ENCODE measurements at places on chromosomes 13 and 19.

DNA sequence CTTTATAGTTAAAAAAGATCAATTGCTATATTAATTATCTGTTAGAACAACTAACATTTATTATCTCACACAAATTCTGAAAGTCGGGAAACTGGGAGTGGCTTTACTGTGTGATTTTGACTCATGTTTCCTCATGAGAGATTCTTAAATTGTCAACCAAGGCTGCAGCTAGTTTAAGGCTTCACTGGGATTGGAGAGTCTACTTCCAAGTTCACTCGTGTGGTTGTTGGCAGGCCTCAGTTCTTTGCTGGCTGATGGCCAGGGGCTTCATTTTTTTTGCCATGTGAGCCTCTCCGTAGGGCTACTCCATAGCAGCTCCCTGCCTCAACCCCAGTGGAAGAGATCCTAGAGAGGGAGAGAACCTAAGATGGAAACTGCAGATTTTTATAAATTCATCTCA lies 24.5 kb upstream of the LPAR6 start:
- no peak for DNase-seq

- DNase-seq, result no peak
Measured at GRCh38 chr19:38036707-38037611, 130.0 kb downstream of the SIPA1L3 start.

DNA sequence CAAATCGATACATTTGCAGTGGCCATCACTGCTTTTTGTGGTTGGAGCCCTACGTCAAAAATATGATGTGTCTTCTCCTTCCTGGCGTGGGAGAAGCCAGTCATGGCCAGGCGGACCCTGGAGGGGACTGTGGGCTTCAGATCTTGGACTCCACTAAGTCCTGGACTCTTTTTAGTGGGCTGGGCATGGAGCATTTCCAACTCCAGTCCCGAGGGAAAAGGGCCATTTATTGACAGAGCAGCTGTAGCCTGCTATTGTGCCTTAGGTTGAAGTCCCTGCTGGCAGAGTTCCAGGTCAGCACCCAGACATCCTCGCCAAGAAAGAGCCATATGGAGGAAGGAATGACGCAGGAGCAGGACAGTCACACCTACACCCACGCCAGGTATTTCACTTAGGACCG lies 179.2 kb upstream of the ZNF507 start:
- DNase-seq, result no peak

GRCh38 chr13:43057653-43058317 lies 34.4 kb downstream of the DNAJC15 start:
- no peak for DNase-seq

- no peak for DNase-seq
Measured at GRCh38 chr13:93878675-93879074, 600.8 kb downstream of the DCT start.

- DNase-seq, result no peak
Measured at GRCh38 chr19:11116507-11116906, 27.2 kb downstream of the LDLR start.

DNA sequence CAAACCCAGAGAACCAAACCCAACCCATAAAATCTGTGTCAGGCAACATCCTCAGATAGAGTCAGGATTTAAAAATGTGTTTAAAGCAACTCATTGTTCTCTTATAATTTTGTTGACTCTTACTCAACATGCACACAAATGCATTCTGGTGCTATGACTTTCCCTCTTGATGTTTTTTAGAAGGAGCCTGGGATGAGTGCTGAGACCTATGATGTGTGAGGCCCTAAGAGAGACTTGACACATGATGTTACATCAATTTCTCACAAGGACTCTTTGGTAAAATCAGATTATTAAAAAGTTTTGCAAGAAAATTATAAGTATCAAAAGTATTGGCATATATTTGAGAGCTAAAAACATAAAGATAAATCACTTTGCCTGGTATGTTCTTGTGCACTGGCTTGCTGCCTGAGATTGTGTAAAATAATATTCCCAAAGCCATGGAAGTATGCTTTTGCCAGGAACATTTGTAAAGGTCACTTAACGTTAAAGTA lies 173.9 kb downstream of the DCLK1 start:
- no peak for DNase-seq

DNA sequence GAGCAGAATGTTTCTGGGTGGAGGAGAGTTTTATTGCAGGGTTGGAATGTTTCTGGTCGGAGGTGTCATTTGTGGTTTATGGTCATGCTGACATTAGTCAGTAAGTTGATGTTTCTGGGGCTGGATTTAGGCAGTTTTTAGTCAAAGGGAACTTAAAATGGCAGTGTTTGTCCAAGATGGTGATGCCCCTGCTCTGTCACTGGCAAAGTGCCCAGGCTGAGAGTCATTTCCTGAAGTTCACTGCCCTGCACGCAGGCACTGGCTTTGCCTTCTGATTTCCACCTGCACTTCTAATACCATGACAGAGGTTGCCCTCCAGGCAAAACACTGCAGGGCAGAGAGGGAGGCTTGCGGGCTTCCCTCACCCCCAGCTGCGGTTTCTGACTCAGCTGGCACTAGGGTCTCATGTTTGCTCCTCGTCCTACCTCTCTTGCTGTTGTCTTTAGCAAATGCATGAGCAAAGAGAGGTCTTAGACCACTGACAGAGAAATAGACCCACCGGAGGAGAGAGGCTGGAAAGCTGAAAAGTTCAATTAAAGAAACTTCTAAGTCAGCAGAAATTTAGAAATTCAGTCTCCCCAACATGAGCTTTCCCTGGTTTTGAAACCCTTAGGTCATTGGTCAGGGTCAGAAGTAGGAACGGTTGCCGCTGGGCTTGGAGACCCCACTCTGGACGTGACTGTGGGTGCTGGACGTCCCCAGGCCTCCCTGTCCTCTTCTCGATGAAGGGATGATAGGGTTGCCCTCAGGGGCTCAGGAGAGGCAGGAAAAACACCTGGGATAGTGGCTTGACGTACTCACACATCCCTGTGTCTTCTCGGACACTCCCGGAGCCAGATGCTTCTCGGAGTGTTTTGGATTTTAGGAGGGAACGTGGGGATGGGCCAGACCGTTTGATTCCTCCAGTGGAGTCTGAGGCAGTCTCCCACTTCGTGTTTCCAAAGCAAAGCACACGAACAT lies 26.3 kb downstream of the TMEM255B start:
- peak; percentile 23 for DNase-seq

GRCh38 chr19:21751384-21751783 lies 16.0 kb downstream of the ZNF100 start:
- no peak for DNase-seq

GRCh38 chr13:113472355-113473025 lies 18.0 kb downstream of the DCUN1D2 start:
- no peak for DNase-seq

GRCh38 chr19:16436780-16437332 lies 34.9 kb downstream of the EPS15L1 start:
- no peak for DNase-seq

GRCh38 chr13:39336207-39336606 lies 266.8 kb downstream of the LHFPL6 start:
- no peak for DNase-seq

DNA sequence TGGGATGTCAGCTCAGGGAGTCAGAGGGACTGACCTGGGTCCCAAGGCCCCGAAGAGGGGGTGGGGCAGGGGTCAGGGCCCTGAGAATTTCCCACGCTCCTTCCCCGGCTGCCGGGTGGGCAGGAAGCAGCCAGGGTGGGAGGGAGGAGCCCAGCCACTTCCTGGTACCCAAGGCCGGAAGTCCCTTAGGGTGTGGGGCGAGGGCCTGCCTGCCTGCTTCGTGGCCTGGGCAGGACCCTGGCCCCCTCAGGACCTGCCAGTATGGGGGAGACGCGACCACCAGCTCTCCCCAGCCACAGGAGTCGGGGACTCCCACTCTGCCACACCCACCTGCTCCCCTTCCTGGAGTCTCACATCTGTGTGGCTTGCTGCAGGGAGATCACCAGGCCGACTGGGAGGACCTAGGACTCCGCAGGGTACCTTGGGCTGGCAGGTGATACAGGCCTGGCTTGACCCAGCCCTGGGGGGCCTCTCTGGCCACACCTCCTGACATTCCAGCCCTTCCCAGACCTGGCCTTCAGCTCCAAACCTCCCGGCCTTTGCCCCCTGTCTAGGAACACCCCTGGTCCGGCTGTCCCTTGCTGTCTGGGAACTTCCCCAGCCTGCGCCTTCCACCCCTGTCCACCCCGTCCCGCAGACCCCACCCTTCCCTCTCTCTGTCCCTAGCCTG lies 9.8 kb upstream of the CIRBP start:
- peak; percentile 87 for DNase-seq

DNA sequence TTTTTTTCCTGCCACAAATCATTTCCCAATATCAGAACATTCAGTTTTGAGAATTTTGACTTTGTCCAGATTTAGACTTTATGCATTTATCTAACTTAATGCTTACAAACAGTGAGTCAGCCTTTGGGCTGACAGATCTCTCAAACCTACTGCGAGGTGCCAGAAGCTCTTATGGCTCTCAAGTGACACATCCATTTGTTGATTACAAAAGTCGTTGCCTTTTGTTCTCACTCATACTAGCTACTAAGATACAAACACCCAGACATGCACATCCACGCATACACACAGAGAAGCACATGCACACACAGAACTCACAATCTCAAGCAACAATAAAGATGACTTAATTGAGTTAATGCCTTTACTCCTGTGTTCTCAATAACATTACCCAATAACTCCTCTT lies 1147.5 kb downstream of the DIAPH3 start:
- no peak for DNase-seq

Data from activated CD4-positive, alpha-beta T cell treated with anti-CD3 and anti-CD28 coated beads, Interleukin-2, Interleukin-6, amounts not matched to agents 100 ng/mL and 50 ng/mL, durations not matched to agents 16 hours and 8 hours (primary cell).